ENCODE measurements at places on chromosomes 3 and 15. TPM values are rescaled to one million over a fixed set of nuclear protein-coding genes. Genes with fewer than 3 reads are reported as not detected.

The POLG gene
- 110 TPM for total RNA-seq

The SMCO1 gene
- not detected for total RNA-seq

The MTHFS gene
- total RNA-seq, result 34.1 TPM

The CIDEC gene
- not detected for total RNA-seq

The AGTR1 gene
- not detected for total RNA-seq

The ATP6V1A gene
- 46.6 TPM for total RNA-seq

The AADACL2 gene
- not detected for total RNA-seq

The MITF gene
- 0.27 TPM for total RNA-seq

The FOXL2 gene
- not detected for total RNA-seq

The FGF12 gene
- not detected for total RNA-seq

The TRIM71 gene
- total RNA-seq, result not detected

The ARL6IP5 gene
- total RNA-seq, result 278 TPM

The LRRC2 gene
- total RNA-seq, result 0.15 TPM

The ECE2 gene
- not detected for total RNA-seq

The C15orf62 gene
- 0.56 TPM for total RNA-seq

The BSN gene
- 0.12 TPM for total RNA-seq

The TRAIP gene
- 20.6 TPM for total RNA-seq

The CSTA gene
- not detected for total RNA-seq

The SLC51B gene
- not detected for total RNA-seq

The HYAL1 gene
- 0.29 TPM for total RNA-seq

The INKA1 gene
- 0.73 TPM for total RNA-seq

The CSNK1G1 gene
- total RNA-seq, result 30.1 TPM

The MEX3B gene
- 0.66 TPM for total RNA-seq

The SH2D7 gene
- total RNA-seq, result 0.07 TPM

The CYP1A1 gene
- total RNA-seq, result 0.46 TPM

The ROBO1 gene
- 0.93 TPM for total RNA-seq

The SLC26A6 gene
- 40.1 TPM for total RNA-seq

The CCDC39 gene
- not detected for total RNA-seq

The TMEM212 gene
- total RNA-seq, result not detected

The FBXO40 gene
- not detected for total RNA-seq

The TUSC7 gene
- not detected for total RNA-seq

The PCOLCE2 gene
- total RNA-seq, result not detected

The SEMA3B gene
- 1.2 TPM for total RNA-seq

The GAP43 gene
- total RNA-seq, result not detected

The DPPA2 gene
- not detected for total RNA-seq

The DISP2 gene
- total RNA-seq, result 1.0 TPM

The BFSP2 gene
- 0.44 TPM for total RNA-seq

The VEPH1 gene
- not detected for total RNA-seq

The LCTL gene
- not detected for total RNA-seq

The ZXDC gene
- 32.6 TPM for total RNA-seq

The VWA5B2 gene
- not detected for total RNA-seq

The ADGRG7 gene
- not detected for total RNA-seq

The COL6A5 gene
- total RNA-seq, result 0.15 TPM

The LDHAL6B gene
- total RNA-seq, result not detected

The JAGN1 gene
- 36.2 TPM for total RNA-seq

The GPR62 gene
- total RNA-seq, result not detected

The PTX3 gene
- total RNA-seq, result not detected

The TMEM207 gene
- not detected for total RNA-seq

The AADAC gene
- total RNA-seq, result not detected

The PRTG gene
- total RNA-seq, result not detected

Measured in T-helper 1 cell treated with Interleukin-12 subunit alpha and Interleukin-12 subunit beta and Interleukin-4 antibody, amounts not matched to agents 30 ng/mL and 1 ng/mL, for 36 hours (primary cell).